Activated CD8-positive, alpha-beta memory T cell treated with anti-CD3 and anti-CD28 coated beads, Interleukin-2, amount 10 ng/mL, durations not matched to agents 7 days and 5 days (primary cell): ENCODE measurements at places on chromosomes 7 and 10. TPM values are rescaled to one million over a fixed set of nuclear protein-coding genes. Genes with fewer than 3 reads are reported as not detected.

Gene CCDC7
- total RNA-seq = 19.3 TPM

- no peak for DNase-seq
Measured at GRCh38 chr10:96389785-96390184, 31.0 kb upstream of the OPALIN start.

DNA sequence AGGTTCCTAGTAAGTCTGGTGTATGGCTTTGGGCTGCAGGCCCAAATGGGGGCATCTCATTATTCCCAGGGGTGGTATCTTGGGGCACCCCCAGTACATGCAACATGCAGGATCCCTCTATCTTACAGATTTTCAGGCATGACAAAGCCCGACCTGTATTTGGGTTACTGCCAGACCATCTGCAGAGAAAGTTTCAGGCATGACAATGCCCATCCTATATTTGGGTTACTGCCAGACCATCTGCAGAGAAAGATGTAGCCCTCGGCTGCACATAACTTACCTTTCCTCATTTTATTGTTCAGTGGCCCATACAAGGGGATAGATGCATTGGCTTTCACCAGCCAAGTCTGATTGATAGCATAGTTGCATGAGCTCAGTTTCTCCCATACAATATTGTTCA lies 112.2 kb upstream of the RAB18 start:
- no peak for DNase-seq

DNA sequence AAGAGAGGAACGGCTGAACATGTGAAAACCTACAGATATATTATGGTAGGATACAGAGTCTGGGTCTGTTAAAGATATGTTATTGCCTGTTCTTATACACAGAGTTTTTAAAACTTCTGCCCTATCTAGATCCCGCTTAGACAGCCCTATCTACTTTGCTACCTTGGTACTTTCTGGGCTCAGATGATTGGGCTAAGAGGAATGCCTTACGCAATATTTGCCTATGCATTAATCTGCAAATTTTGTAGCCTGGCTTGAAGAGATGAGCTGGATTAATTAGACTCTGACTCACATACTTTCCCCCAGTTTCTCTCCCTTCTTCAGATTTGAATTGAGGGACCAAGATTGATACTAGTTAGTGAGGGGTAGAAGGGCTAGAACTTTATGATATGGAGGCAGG lies 33.6 kb upstream of the A1CF start:
- no peak for DNase-seq

Gene NPVF
- total RNA-seq = not detected

Gene RBM48
- 18.5 TPM for total RNA-seq

- DNase-seq = peak; percentile 54
Measured at GRCh38 chr7:92671505-92672169, 81.4 kb upstream of the FAM133B start.

DNA sequence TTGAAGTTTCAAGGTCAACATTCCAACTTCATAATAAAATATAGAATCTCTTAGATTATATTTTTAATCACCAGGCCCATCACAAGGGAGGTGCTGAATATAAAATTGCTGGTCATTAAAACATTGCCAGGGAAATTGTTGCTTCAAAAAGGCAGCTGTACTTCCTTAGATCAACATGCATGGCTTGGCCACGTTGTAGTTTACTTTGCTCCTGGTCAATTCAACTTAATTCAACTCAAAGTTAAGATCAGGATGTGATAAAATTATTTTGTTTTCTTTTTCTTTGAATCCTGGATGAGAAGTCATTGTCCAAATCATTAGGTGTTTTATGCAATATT lies 317.4 kb downstream of the PAXIP1 start:
- no peak for DNase-seq

Gene SLC29A4
- 0.26 TPM for total RNA-seq
